NCI-H2029 treated with DMSO at 0.1 percent for 48 hours (cell line): ENCODE measurements at places on chromosomes 16 and 17.

GRCh38 chr17:51580869-51581268, 320.5 kb downstream of the UTP18 start:
- no peak for DNase-seq

DNA sequence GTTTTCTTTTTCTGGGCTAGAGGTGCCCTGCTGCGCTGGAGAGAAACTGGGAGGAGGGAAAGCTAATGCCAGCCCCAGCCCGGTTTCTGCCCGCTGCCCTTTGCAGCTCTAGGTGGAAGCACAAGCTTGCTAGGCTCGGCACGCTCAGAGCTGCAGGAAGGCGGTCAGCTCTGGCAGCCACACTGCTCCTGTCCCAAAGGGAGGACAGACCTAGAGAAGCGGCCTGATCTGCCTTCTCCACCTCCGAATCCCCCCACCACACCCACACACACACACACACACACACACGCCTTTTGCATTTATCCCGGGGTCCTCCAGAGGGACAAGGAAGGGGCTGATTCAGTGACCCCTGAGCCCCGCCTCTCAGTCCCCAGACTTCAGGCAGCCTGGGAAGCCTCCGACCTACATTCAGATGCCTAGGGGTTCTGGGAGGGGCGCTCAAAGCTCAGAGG, 418.1 kb downstream of the SOX9 start:
- no peak for DNase-seq

DNA sequence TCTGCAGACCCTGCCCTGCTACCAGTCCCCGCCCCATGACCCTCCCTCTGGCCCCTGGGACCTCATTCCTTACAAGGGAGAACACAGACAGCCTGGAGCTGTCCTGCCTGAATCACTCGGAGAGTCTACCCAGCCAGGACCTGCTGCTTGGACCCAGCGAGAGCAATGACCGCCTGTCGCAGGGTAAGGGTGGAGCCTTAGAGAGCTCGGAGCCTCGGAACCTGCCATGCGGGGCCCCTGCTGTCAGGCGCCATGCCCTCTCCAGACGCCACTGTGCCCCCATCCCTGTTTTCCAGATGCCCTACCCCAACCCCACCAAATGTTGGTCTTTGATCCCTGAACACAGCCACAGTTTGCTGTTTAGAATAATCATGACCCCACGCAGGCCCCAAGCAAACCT, 5.6 kb downstream of the SH2B1 start:
- DNase-seq = no peak

GRCh38 chr16:74257061-74257460, 39.6 kb upstream of the PSMD7 start:
- no peak for DNase-seq

DNA sequence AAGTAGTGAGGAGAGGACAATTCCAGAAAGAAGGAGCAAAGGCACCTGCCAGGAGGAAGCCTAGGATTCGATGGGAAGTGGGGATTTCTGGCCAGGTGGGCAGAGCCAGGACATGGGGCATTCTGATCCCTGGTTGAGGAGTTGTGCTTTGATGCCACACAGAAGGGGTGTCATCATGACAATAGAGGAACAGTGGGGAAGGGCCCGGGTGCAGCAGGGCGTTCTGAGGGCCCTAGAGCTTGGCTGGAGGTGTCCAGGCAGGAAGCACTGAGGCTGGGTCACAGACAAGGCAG, 4.3 kb downstream of the EVPLL start:
- no peak for DNase-seq

GRCh38 chr17:69581061-69581961, 166.8 kb downstream of the MAP2K6 start:
- no peak for DNase-seq

DNA sequence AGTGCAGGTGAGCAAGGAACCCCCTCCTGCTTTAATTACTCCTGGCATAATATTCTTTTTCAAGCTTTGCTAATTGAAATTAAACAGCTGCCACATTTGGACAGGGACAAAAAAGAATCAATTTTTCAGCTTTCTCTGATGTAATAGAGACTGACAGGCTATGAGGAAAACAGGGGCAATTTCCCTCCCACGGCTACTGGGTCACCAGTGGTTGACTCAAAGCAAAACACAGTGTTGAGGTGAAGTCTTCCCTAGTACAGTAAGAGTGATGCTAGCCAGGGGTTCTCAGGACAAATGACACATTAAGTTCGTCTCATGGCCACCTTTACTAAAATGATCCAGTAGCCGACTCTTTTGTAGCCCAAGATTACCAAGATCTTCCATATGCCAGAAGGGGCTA, 38.6 kb upstream of the PMFBP1 start:
- DNase-seq = no peak

DNA sequence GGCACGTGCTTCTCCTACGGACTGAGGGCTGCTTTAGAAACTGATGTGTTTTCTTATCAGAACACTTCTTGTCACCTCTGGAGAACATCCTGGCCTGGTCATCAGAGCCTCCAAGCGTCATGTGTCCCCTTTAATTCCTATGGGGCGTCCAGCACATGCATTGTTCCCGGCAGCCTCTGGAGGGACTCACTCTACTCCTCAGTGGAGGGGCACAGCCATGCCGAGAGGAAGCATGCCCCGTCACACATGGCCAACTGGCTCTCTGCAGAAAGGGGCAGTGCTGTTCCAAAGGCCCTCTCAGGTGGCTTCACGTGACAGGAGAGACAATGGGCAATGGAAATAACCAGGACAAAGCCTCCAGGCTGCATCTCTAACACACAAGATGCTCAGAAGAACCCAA, 31.8 kb downstream of the CDRT15L2 start:
- DNase-seq = no peak

- DNase-seq = no peak
These were observed 91.5 kb downstream of the SPAG9 start for GRCh38 chr17:51029142-51029541.

- no peak for DNase-seq
These were observed 16.9 kb downstream of the NSMCE1 start for GRCh38 chr16:27251541-27252205.

DNA sequence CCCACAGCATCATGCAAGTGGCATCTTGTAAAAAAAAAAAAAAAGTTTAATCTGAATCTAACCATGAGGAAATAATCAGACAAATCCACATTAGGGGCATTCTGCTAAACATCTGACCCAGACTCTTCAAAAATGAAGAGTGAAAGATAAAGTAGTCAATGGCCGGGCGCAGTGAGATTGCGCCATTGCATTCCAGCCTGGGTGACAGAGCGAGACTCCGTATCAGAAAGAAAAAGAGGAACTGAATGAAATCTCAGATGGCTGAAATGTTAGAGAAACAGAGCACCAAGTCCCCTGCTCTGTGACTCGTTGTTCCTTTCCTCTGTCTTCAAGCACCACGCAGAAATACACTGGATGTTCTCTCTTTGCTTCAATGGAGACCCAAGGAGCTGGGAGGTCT, 12.7 kb upstream of the RNF135 start:
- no peak for DNase-seq

DNA sequence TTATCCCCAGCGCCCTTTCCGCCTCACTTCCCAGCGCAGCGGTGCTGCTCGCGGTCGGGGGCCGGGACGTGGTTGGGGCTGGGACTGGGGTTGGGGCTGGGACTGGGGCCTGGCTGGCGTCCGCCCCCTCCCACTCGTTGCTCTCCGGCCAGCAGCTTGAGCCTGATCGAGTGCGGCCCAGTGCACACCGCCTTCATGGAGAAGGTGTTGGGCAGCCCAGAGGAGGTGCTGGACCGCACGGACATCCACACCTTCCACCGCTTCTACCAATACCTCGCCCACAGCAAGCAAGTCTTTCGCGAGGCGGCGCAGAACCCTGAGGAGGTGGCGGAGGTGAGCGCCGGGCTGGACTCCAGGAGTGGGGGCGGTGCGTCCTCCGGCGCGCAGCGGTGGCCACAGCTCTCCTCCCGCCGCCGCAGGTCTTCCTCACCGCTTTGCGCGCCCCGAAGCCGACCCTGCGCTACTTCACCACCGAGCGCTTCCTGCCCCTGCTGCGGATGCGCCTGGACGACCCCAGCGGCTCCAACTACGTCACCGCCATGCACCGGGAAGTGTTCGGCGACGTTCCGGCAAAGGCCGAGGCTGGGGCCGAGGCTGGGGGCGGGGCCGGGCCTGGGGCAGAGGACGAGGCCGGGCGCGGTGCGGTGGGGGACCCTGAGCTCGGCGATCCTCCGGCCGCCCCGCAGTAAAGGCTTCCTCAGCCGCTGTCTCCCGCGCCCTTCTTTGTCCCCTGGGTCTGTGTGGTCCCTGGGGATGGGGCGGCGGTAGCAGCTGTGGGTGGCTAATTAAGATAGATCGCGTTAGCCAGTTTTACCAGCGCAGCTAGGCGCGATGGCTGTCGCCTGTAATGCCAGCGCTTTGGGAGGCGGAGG, 1.8 kb downstream of the HSD17B1 start:
- DNase-seq = no peak

DNA sequence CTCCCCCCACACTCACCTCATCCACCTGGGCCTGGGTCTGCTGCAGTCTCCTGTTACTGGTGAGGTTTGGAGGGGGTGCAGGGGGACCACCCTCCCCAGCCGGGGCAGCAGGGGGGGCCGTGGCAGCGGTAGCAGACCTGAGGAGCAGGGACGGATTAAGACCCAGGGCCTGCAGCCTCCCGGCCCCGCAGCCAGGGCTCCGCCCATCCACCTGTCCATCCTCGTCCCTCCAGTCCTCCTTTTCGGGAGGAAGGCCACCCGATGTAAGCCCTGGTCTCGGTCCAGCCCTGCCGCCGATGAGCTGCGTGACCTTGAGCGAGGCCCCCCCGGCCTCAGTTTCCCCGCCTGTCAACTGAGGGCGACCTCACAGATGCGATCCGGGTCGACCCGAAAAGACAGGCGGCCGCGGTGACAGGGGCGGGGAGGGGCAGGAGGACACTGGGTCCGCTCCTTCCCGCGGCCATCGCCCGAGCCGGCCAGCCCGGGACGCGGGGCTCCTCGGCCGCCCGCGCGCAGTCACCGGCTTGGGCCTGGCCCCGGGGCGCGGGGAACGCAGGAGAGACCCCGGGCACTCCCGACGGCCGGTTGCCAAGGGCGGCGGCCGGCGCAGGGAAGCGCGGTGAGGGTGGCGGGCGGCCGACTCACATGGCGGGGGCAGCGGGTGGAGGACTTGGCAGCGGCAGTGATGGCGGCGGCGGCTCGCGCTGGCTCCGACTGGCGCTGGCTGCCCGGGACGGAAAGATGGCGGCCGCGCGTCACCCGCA, at the start of gene VAMP2:
TSS of gene VAMP2 (minus strand) at position 716 of the 764 bp plus-strand sequence. CDS start at position 647, 69 bp downstream.
- DNase-seq = no peak

DNA sequence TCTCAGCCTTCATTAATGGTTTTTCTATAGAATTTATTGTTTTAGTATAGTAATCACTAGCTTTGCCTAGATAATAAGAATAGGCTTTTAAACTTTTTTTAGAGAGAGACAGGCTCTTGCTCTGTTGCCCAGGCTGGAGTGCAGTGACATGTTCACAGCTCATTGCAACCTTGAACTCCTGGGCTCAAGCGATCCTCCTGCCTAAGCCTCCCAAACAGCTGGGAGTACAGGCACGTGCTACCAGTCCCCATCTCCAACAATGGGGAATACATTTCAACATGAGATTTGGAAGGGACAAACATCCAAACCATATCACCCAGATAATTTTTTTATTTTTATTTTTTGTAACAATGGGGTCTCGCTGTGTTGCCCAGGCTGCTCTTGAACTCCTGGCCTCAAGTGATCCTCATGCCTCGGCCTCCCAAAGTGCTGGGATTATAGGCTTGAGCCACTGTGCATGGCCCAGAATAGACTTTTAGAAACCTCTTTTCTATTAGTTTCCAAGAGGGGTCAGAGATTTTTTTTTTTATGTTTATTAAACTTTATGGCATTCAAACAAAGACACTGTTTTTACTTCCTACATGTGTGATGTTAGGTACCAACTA, 7.3 kb downstream of the NACA2 start:
- no peak for DNase-seq

GRCh38 chr16:69565671-69566239, at the start of gene NFAT5:
Gene NFAT5, plus strand, starts transcription at chr16:69565966. Its CDS starts 336 bp downstream, at chr16:69566302.
- DNase-seq = peak; percentile 12

GRCh38 chr16:68737730-68738629, 888 bp downstream of the CDH1 start:
- DNase-seq = no peak

GRCh38 chr17:77592106-77592865, 366.2 kb upstream of the TNRC6C start:
- no peak for DNase-seq

DNA sequence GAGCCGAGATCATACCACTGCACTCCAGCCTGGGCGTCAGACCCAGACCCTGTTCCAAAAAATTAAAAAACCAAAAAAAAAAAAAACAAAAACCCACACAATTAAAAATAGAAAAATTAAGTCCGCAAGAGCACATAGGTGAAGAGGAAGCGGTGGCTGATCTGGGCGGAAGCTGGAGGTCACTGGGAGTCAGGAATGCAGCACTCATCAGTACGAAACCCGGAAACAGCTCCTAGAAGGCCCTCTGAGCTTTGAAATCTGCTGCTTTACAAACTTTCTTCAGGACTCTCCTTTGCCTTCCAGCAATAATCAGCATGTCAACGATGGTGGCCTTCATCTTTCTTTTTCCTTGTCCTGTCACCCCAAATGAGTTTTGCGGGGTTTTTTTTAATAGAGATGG, 29.5 kb downstream of the TRAP1 start:
- no peak for DNase-seq
